ENCODE measurements at places on chromosomes 5 and 9.

GRCh38 chr5:115072266-115073064 is 97.2 kb downstream of the TRIM36 start:
- H3K4me3 ChIP-seq, result no peak overlapping the region
- peaks cover 47% of the 10 kb centered on the region for H3K27me3 ChIP-seq
- peaks cover 2% of the 10 kb centered on the region for H3K36me3 ChIP-seq
- no peak overlapping the region for H3K27ac ChIP-seq
- H3K4me1 ChIP-seq, result peaks cover 24% of the 10 kb centered on the region
- DNase-seq, result no peak

GRCh38 chr9:107792006-107792405 is 302.4 kb upstream of the KLF4 start:
- no peak overlapping the region for H3K4me3 ChIP-seq
- no peaks in the 10 kb centered on the region for H3K4me1 ChIP-seq
- H3K36me3 ChIP-seq, result no peaks in the 10 kb centered on the region
- no peak for DNase-seq
- H3K27me3 ChIP-seq, result no peaks in the 10 kb centered on the region

DNA sequence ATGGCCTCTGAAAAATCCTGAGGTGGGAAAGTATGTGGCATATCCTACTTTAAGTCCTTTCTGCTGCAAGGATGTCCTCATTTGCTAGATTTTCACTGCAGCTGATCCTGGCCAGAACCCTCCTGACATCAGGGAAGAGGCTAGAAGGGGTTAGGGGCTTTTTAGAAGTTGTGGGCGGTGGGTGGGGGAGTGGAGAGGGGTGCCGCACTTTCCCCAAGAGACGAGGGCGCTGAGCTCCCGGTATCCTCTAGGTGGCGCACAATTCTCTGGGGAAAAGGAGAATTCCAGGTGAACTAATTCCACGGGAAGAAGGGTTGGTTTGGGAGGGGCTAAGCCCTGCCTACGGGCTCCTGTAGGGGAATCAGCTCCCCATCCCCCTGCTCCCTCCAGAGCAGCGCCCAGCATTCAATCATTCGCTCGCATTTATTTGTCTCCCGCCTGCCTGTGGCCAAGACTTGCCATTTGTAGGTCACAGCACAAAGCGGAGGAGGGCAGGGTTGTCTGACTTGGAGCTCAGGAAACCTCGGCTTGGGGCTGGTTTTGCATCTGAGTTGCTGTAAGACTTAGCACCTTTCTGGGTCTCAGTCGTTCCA is 42.9 kb upstream of the HAND1 start:
- no peak overlapping the region for H3K27ac ChIP-seq
- peaks cover 39% of the 10 kb centered on the region for H3K27me3 ChIP-seq
- H3K36me3 ChIP-seq, result peaks cover 2% of the 10 kb centered on the region
- H3K4me1 ChIP-seq, result no peaks in the 10 kb centered on the region

DNA sequence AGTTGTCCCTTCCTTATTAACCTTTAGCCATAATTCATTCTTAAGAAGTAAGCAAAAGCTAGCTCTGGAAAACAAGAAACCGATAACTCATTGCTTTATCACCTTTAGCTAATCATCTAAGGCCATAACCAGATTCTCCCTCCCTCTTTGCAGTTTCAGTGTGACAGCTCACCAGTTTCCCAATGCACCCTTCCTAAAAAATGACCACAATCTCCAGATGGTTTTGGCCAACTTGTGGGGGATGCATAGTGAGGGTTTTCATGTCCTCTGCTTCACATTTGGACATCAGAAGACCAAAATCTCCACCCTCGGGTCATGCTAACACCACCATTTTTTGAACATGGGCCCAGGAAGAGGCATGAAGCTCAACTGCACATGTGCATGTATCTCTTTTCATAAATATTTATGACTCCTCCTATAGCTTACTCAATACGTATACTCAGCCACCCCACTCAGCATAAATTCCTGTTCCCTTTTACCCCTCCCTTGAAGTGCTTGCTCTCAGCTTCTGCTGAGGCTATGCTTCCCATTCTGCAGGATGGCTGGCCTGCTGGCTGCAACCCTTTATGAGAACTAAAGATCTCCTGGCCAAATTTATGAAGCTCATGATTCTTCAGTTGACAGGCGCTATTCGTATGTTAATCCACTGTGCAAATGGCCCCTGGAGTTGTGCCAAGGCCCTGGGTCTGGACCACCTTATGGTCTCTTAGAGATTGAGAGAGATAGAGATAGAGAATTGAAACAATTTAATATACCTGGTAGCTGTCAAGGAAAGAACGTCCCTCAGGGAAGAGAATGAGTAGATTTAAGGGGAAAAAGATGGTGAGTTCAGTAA is 14.8 kb downstream of the PPP3R2 start:
- H3K27me3 ChIP-seq, result no peaks in the 10 kb centered on the region
- DNase-seq, result no peak
- no peak overlapping the region for H3K27ac ChIP-seq

Data from central memory CD8-positive, alpha-beta T cell (primary cell).